ENCODE measurements at places on chromosomes 3 and 15. TPM values are rescaled to one million over a fixed set of nuclear protein-coding genes. Genes with fewer than 3 reads are reported as not detected.
A peak's percentile ranks its signal among the peaks of the same experiment; 100 is the strongest.

Gene GOLGA8A
- 58.0 TPM for total RNA-seq

Gene ATP13A5
- not detected for total RNA-seq

Gene P2RY12
- not detected for total RNA-seq

Gene LRRC34
- total RNA-seq = 0.43 TPM

Gene ALG1L2
- not detected for total RNA-seq

Gene TMCO5A
- not detected for total RNA-seq

Gene DUOX1
- 111 TPM for total RNA-seq

Gene RARB
- total RNA-seq = 13.9 TPM

Gene FSTL1
- 150 TPM for total RNA-seq

Gene ZNF385D
- total RNA-seq = 1.3 TPM

Gene MYO1E
- 380 TPM for total RNA-seq

DNA sequence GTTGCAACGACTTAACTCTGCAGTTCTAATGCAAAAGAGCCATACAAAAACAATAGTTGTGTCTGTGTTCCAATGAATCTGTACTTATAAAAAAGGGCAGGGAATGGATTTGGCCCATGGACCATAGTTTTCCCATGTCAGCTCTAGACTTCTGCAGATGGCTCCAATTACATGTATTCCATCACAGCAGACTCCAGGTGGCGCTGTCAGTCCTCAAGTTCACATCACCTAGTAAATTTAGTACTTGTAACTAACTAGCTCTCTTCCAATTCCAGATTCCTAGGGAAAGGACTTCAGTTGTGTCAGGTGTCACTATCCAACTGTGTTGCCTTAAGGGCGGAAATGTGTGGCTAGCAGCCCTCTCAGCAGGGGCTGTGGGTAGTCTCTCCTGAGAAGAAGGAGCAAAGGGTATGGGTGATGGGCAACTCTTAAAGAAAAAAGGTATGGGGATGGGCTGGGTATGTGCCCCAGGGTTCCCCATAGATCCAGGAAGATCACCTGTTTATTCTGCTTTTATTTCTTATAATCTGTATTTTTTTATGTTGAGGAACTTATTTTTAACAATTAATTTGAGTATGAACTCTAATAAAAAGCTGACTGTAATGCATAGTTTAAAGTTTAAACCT is 36.2 kb downstream of the BBS4 start:
- DNase-seq = peak; percentile 83

DNA sequence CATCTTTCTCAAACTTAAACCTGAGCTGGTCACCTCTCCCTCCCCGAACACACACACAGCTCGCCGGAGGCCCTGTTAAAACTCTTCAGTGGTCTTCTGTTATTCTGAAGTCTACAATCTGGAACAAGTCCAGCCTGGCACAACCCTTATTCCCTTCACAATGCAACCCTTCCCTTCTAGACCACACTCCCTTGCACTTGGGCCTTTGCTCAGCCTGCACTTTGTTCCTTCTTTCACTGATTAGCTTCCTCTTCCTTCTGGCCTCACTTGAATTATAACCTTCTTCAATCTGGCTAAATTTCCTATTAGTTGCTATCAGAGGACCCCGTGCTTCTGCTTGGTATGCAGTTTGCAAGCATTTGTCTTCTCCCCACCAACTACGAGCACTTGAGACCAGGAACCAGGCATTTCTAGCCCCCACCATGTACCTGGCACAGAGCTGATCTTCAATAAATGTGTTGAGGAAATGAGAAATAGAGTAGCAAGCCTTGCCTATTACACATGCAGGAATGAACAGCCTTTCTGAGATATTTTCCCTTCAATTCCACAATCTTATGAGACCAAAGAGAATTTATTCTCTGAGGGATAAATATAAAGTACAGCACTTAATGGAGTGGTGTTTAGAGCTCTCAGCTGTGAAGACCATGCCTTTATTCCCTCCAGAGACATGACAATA is 663.1 kb upstream of the ADAMTS9 start:
- peak; percentile 27 for DNase-seq

- DNase-seq = no peak
Measured at GRCh38 chr3:122512284-122512683, 2.5 kb downstream of the KPNA1 start.

GRCh38 chr15:75659928-75660645 is 12.4 kb downstream of the SNX33 start:
- no peak for DNase-seq

DNA sequence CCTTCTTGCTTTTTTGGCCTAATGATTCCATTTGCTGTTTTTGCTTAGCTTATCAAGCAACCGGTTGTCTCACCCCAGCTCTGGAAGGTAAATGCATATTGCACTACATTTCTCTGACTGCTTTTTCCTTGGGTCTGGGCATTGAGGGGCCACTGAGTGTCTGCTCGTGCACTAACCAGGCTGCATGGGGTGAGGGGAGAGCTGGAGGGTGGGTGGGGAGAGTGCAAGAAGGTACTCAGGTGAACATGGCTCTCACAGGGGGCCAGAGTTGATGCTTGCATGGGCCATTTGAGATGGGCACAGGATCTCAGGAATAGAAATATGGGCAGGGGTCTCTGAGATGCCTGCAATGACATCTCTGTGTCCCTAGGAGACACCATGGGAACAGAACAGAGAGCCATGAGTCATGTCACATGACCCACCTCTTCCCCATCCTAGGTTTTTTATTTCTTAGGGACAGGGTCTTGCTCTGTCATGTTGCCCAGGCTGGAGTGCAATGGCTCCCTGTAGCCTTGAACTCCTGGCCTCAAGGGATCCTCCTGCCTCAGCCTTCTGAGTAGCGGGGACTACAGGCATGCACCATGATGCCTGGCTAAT is 6.2 kb downstream of the ALPK3 start:
- no peak for DNase-seq

- no peak for DNase-seq
Measured at GRCh38 chr3:15305359-15305844, 27.0 kb downstream of the SH3BP5 start.

DNA sequence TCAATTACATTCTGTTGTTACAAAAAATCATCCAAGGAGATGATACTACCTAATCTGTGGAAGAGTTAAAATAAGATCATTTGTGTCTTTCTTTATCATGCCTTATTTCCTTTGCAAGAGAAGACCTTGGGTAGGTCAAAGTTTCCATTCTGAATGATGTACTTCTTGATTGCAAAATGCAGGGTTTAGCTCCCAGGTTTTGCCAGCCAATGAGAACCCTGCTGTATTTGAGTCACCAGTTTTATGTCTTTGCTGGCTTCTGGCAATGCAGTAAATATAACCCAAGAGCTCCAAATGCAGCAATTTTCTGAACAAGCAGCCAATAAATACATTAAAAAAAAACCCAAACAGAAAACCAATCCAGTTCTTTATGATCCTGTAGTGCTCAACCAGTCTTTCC is 204.9 kb downstream of the CADPS start:
- DNase-seq = no peak

DNA sequence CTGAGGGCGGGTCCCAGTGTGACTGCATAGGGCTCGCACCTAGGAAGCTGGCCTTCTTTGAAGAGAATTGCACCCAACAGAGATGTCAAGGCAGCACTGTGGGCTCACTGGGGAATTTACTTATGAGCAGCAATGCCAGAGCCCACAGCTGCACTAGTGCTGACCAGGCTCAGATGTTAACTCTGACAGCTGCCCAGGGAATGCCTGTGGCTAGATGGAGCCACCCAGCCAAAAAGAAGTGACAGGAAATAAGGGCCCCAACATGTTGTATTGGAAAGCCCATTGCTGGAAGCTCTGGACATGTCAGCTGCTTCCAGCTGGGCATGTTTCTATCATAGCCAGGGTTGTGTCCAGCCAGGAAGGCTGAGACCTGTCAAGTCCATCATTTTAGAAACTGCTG is 90.9 kb upstream of the ZNF280D start:
- DNase-seq = no peak

GRCh38 chr3:100546020-100546744 is 53.8 kb downstream of the TMEM45A start:
- DNase-seq = no peak

DNA sequence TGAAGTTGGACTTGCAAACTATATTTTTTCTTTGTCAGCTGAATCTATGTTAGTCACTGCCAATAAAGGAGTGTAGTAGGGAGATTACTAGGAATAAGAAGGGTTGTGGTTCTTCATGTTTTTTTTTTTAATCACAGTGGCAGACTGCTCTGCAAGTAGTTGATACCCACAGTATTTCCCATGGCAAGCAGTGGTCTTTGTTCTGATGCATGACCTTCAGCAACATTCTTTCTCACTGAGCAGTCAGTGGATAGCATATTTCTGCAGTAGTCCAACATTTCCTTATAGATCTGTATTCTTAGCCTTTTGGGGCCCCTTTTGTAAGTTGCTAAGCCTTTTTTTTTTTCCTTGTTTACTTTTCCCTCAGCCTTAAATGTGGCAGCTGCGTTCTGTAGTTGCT is 151.1 kb downstream of the DOCK3 start:
- DNase-seq = no peak

DNA sequence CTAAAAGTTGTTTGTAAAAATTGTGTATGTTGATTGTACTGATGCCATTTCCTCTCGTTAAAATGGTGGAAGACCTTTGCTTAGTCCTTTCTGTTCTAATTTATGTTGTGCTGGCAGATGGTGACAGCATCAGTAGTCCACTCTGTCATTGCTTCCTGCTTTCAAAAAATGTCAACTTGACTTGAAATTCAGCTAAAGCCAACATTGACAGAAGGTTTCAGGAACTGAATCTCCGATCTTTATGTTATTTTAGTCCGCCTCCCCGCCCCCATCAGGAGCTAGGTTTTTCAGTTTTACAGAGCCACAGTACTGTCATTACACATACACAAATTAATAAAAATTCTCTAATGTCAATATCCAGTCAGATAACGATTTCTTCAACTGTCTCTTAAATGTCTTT is 1.5 kb downstream of the CEP63 start:
- peak; percentile 48 for DNase-seq

- no peak for DNase-seq
Measured at GRCh38 chr15:29062179-29062591, 176.4 kb downstream of the APBA2 start.
